A549 treated with Hydrocortisone at 1 μM for 4 hours (cell line): ENCODE measurements at places on chromosomes 1 and 21. TPM values are rescaled to one million over a fixed set of nuclear protein-coding genes. Genes with fewer than 3 reads are reported as not detected.

DNAI4 gene
- 0.17 to 3.0 TPM (median 1.1 TPM) in 5 replicates for total RNA-seq

SAMD11 gene
- 16.2 to 28.1 TPM (median 24.5 TPM) in 5 replicates for total RNA-seq

TSPEAR gene
- not detected in 5 replicates for total RNA-seq

SELL gene
- total RNA-seq = 0.20 to 0.40 TPM (median 0.25 TPM) in 5 replicates

NUP210L gene
- not detected in 5 replicates for total RNA-seq

PAQR6 gene
- total RNA-seq = 2.7 to 4.3 TPM (median 3.3 TPM) in 5 replicates

FMO2 gene
- total RNA-seq = not detected in 5 replicates

GART gene
- 54.8 to 76.6 TPM (median 60.9 TPM) in 5 replicates for total RNA-seq

RAB4A gene
- 38.8 to 56.0 TPM (median 54.7 TPM) in 5 replicates for total RNA-seq

STIL gene
- 9.0 to 11.3 TPM (median 9.6 TPM) in 5 replicates for total RNA-seq

SLC66A1 gene
- total RNA-seq = 16.5 to 23.3 TPM (median 21.1 TPM) in 5 replicates

ARL8A gene
- total RNA-seq = 43.6 to 54.3 TPM (median 51.0 TPM) in 5 replicates

CLIC6 gene
- total RNA-seq = 0.03 to 0.10 TPM (median 0.08 TPM) in 5 replicates

FNDC10 gene
- 5.5 to 8.9 TPM (median 7.8 TPM) in 5 replicates for total RNA-seq

KRTAP21-2 gene
- not detected in 5 replicates for total RNA-seq

SLC44A5 gene
- total RNA-seq = 0.03 to 0.07 TPM (median 0.06 TPM) in 5 replicates

OXCT2 gene
- 0.35 to 0.67 TPM (median 0.43 TPM) in 5 replicates for total RNA-seq

TMEM222 gene
- total RNA-seq = 41.7 to 51.8 TPM (median 46.5 TPM) in 5 replicates

TMEM125 gene
- 0.05 to 0.08 TPM (median 0.07 TPM) in 3 of 5 replicates, not detected in the others for total RNA-seq

ARHGEF19 gene
- total RNA-seq = 5.1 to 6.4 TPM (median 6.0 TPM) in 5 replicates

USH2A gene
- not detected in 5 replicates for total RNA-seq

C1QB gene
- total RNA-seq = not detected in 5 replicates

RGS2 gene
- total RNA-seq = 122 to 186 TPM (median 144 TPM) in 5 replicates

TNNI3K gene
- total RNA-seq = 0.18 TPM in 1 of 5 replicates, not detected in the others

NEXN gene
- 5.6 to 11.7 TPM (median 6.4 TPM) in 5 replicates for total RNA-seq
